ENCODE measurements at places on chromosomes 3 and 15.

- DNase-seq: no peak
Measured at GRCh38 chr3:191314109-191314728, 15.0 kb upstream of the CCDC50 start.

GRCh38 chr3:192121923-192122322 is 605.4 kb downstream of the FGF12 start:
- DNase-seq: no peak

DNA sequence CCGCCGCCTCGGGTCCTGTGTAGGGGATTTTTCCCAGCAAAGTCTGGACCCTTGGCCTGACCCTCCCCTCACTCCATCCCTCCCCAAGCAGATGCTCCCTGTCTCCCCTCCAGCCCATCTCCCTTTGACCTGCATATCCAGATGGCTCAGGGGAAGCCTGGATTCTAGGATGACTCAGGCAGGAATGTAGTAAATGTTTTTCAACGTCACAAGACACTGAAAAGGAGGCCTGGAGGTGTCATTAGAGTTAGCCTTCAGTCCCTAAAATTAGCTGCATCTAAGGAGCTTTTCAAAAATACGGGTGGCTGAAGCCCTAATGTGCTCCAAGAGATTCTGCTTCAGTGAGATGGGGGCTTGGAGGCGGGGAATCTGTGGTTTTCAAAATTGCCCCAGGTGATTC is 7.2 kb downstream of the ACAN start:
- peak; percentile 96 for DNase-seq

- DNase-seq: no peak
Measured at GRCh38 chr3:121759541-121760202, 10.1 kb upstream of the GOLGB1 start.

DNA sequence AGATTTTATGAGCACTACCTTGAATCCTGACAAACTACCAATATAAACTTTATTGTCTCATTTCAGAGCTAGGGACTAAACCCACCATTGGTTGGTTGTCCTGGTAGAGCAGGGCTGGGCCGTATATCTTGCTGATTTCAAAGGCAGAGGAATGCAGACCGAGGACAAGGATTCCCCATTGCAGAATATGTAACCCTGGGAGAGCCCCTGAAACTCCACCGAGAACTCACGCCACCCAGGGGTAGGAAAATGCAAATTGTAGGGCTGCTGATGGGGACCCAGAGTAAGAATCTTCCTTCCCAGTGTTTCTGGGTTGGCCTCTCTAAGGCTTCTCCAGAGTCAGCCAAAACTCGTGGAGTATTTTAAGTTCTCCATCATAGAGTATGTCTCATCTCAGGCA is 235.3 kb downstream of the ABHD5 start:
- no peak for DNase-seq

- DNase-seq: no peak
Measured at GRCh38 chr15:83504365-83504764, 57.2 kb downstream of the SH3GL3 start.

DNA sequence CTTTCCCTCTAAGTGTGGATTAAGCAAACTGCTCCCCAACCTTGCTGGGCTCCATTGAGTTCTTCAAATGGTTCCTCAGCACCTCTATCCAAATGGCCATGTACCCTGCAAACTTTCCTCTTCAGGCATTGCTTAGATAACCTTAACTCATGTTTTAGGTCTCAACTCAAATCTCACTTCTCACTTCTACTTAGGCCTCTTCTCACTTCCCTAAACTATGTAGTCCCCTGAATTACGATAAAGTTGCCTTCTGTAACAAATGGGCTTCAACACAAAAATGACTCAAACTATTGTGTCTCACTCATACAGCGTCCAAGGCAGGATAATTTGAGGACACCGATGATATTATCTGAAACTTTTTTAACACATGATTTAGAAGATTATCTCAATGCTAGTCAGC is 62.4 kb upstream of the STAC start:
- DNase-seq: no peak

- DNase-seq: no peak
Measured at GRCh38 chr3:40464339-40465110, 7.4 kb downstream of the RPL14 start.

Measured in islet precursor cell (in vitro differentiated cells).